ENCODE measurements at places on chromosomes 11 and 22.

GRCh38 chr22:48568736-48569330 is 1258.8 kb downstream of the BRD1 start:
- ATAC-seq: no peak

- ATAC-seq: no peak
These were observed 1.5 kb downstream of the YPEL4 start for GRCh38 chr11:57647960-57648800.

DNA sequence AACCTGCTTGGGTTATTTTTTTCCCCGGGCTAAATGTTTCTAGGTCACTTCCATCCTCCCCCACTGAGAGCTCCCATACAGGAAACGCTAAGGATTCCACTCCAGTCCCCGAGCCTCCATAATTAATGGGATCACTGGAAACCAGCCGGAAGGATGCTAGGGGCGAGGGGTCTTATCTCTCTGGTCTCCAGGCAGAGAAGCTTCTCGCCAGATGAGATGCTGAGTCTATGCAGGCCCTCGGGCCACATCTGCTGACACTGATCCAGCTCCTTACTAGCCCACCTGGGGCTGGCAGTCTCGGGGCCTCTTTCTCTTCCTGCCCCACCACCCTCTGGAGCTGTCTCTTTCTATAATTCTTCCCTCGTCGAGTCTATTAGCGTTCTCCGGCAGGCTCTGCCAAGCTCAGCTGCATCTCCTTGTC is 125.9 kb upstream of the SYT13 start:
- ATAC-seq: no peak

- no peak for ATAC-seq
These were observed 161.3 kb downstream of the DDX10 start for GRCh38 chr11:108826136-108826535.

GRCh38 chr11:69130654-69131053 is 25.1 kb upstream of the SMIM38 start:
- ATAC-seq: no peak

DNA sequence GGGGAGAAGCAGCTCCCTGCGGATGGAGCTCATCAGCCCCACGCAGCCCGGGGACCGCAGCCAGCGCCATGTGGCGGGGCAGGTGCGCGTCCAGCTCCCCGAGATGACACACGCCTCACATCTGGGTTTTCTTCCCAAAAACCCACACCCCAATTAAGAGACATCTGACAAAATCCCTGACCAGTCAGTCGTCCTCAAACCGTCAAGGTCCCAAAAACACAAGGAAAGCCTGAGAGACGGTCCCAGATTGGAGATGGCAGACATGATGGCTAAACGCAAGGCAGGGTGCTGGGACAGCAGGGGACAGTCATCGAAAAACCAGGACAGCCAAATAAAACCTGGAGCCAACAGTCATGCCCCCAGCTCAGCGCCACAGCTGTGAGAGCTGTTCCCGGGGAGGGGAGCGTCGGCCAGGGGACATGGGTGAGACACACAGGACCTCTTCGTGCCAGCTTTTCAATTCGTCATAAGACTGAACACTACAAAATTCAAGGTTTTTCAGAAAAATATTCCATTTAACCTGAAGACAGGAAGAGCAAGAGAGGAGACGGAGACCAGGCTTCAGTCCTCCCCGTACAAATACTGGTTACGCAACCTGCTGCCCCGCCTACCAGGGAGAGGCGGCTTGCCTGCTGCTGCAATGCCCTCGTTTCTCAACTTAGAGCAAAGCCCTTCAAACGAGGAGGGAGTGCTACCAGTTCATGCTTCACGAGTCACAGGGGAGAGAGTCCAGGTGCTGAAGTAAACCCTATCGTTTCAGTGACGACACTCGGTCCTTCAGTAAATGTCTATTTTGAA is 10.5 kb downstream of the TOLLIP start:
- no peak for ATAC-seq

- no peak for ATAC-seq
These were observed 92.8 kb downstream of the CCDC73 start for GRCh38 chr11:32701616-32702015.

- no peak for ATAC-seq
These were observed 387.8 kb downstream of the CTTN start for GRCh38 chr11:70786021-70786665.
